ENCODE measurements at places on chromosomes 7 and 10.

DNA sequence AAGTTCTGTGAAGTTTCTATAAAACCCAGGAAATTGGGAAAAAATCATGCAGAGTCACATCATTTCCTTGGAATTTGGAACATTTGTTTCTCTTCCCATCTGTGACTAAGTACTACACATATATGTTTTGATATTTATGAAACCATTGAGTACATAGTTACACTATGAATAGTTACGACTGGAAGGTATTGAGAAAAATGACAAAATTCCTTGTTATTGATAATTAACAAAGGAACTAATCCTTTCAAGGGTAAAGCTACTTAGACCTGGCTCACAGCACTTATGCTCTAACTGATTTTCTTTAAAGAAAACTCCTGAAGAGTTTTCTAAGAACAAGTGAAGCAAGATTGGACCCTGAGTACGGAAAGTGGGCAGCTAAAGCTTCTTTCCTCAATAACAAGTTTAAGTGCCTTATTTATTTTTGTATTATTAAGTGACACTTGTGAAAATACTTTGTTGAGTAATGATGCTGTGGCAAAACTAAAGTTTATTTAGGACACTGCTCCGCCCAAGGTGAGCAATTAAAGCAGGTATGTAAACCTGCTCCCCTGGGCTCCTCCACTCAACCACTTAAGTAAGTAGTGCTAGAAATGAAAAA, 12.0 kb upstream of the GLCCI1 start:
- no peaks in the 10 kb centered on the region for H3K27me3 ChIP-seq
- no peaks in the 10 kb centered on the region for H3K4me1 ChIP-seq
- peak overlapping the region; percentile 40 for H3K27ac ChIP-seq
- no peak overlapping the region for H3K4me3 ChIP-seq
- no peak for DNase-seq

- no peaks in the 10 kb centered on the region for H3K36me3 ChIP-seq
- H3K4me1 ChIP-seq: no peaks in the 10 kb centered on the region
- no peak for DNase-seq
- no peak overlapping the region for H3K27ac ChIP-seq
- no peak overlapping the region for H3K4me3 ChIP-seq
These were observed 6.1 kb upstream of the NEURL1 start for GRCh38 chr10:103487410-103487708.

DNA sequence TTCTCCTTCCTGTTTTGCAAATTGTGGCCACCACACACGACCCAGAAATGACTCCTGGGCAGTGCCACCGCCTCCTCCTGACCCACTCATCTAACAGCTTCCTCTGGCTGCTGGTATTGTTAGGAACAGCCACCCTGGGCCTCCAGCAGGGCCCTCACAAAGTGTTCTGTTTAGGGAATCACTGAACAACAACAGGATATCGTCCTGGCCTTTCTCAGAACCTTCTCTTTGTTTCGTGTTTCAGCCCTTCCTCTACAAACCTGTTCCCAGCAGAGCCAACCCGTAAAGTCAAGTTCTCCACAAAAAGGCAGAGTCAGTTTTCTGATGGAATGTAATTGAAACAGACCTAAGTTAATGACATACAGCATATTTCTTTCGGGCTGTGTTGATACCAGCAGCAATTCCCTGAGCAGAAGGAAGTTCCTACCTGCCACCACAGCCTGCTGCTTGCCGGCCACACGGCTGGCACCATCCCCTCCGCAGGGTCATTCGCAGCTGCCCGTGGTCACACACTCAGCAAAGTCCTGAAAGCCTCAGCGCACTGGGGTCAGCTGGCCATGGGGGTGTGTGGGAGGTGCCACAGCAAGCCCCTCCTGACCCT, 91.7 kb upstream of the PITRM1 start:
- DNase-seq: no peak
- no peaks in the 10 kb centered on the region for H3K27me3 ChIP-seq
- no peak overlapping the region for H3K4me3 ChIP-seq
- H3K36me3 ChIP-seq: no peaks in the 10 kb centered on the region
- H3K4me1 ChIP-seq: peaks cover 12% of the 10 kb centered on the region
- H3K27ac ChIP-seq: peak overlapping the region; percentile 71

- peak overlapping the region; percentile 90 for H3K4me3 ChIP-seq
- peak; percentile 95 for DNase-seq
These were observed 39.1 kb upstream of the PFKFB3 start for GRCh38 chr10:6163364-6164270.

Measured in upper lobe of right lung (tissue), 1 donor.